ENCODE measurements at places on chromosomes 7 and 10.

- no peak for DNase-seq
Measured at GRCh38 chr7:112405286-112405685, 45.0 kb upstream of the IFRD1 start.

GRCh38 chr10:71177651-71178199 is 34.6 kb upstream of the UNC5B start:
- DNase-seq, result no peak

DNA sequence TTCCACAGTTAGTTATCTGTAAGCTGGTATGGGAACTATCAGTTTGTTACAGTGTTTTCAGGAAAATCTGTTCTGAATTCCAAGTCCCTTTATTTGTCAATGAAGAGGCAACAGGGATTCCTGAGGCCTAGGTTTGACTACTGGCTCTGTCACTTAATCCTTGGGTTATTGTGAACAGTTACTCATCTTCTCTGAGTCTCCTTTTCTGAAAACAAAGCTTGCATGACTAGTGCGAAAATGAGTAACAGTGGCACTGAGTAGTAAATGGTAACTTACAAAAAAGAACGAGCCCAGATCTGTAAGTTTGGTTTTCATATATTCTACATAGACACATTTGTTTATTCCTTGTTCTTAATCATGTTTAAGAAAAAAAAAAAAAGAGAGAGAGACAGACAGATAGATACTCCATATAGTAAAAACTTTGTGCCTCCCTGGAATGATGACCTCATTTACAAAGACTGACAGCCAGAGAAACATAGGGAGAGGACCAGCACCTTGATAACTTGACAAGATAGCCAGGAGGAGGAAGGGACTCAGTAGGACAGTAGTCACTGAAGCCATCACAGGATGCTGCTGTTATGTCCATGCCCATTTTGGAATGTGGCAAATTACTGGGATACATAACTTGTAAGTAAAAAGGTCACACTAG is 1.9 kb downstream of the MRPS33 start:
- DNase-seq, result no peak

GRCh38 chr7:6709808-6710207 is 3.1 kb upstream of the ZNF12 start:
- DNase-seq, result no peak

DNA sequence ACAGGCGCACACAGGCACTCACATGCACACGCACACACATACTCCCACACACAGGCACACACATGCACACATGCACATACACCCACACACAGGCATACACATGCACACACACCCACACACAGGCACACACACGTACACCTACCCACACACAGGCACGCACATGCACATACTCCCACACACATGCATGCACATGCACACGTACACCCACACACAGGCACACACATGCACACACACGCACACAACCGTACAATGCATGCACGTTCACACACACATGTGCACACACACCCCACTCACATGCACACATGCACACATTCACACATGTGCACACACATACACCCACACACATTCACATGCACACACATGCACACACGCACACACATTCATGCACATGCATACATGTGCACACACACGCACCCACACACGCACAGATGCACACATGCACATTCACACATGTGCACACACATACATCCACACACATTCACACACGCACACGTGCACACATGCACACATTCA is 59.3 kb downstream of the MKI67 start:
- DNase-seq, result no peak

DNA sequence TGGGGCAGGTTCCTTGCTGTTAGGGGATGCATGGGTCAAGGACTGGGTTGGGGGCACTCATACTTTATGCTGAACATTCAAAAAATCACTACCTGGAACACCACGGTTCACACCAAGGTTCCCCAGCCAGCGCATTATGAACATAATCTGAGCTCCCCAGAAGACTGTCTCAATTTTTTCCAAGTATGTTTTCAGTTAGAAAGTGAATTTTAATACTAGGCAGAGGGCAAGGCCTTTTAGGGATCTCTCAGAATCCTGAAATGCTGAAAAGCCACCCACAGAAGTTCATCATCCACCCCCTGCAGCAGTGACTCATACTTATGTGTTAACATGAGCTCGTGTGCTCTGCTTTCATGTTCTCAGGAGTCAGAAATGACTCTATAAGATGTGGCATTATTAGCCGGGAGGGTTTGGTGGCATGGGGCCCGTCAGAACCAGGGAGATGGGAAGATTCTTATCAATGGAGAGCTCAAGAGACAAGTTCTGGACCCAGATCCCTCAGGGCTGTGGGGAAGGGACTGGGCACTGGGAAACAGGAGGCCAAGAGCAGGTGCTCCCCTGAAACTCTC is 185.2 kb upstream of the ITGB1 start:
- DNase-seq, result no peak

GRCh38 chr10:70795613-70796012 is 10.4 kb upstream of the TBATA start:
- DNase-seq, result no peak

GRCh38 chr7:85021101-85021704 is 165.7 kb downstream of the SEMA3D start:
- no peak for DNase-seq

- no peak for DNase-seq
Measured at GRCh38 chr7:140230516-140230860, 53.7 kb upstream of the KDM7A start.

DNA sequence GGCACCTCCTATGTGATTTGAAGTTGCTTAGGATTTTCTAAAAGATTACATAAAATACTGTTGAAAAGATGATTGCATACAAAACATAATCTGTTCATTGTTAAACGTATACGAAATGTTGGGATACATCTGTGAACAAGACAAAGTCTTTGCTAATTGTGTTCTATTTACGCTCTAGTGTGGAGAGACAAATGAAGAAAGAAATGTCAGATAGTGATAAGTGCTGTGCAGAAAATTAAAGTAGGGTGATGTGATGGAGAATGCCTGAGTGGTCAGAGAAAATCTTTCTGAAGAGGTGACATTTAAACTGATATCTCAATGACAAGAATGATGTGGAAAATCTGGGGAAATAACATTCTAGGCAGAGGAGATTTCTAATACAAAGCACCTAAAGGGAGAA is 13.4 kb upstream of the ZRANB1 start:
- no peak for DNase-seq

GRCh38 chr10:9437131-9437530 is 1382.6 kb downstream of the GATA3 start:
- DNase-seq, result no peak

DNA sequence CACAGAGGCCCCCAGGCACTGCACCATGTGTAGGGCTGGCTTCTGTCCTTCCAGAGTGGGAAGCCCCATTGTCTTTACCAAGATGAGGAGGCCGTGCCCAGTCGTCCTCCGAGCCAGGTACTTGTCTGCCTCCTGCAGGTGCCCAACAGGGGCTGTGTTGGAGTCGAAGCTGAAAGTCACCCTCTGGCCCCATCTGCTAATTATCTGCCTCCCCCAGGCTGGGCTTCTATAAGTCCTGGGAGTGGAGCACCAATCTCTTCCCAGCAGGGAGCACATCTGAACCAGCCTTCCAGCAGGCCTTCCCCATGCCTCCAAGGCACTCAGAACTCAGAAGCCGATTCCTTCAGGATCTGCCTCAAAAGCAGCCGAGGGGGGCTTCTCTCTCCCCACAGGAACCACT is 11.6 kb upstream of the CHST15 start:
- DNase-seq, result no peak

- DNase-seq, result no peak
Measured at GRCh38 chr10:131024259-131025131, 287.0 kb downstream of the TCERG1L start.

- DNase-seq, result no peak
Measured at GRCh38 chr7:831596-832166, 595 bp upstream of the SUN1 start.

- no peak for DNase-seq
Measured at GRCh38 chr10:103706762-103707161, 148.6 kb downstream of the SH3PXD2A start.

Data from NCI-H2107 (cell line).